ENCODE measurements at places on chromosomes 13 and 19.

DNA sequence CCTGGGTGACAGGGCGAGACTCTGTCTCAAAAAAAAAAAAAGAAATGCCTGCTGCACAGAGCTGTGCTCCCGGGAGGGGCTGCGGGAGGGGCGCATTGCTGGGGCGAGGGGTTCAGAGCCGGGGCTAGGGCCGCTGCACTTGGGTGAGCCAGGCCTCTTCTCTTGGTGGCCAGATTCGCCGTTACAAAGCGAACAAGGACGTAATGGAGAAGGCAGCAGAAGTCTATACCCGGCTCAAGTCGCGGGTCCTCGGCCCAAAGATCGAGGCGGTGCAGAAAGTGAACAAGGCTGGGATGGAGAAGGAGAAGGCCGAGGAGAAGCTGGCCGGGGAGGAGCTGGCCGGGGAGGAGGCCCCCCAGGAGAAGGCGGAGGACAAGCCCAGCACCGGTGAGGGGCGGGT is 19.0 kb downstream of the PLIN4 start:
- DNase-seq, result no peak

DNA sequence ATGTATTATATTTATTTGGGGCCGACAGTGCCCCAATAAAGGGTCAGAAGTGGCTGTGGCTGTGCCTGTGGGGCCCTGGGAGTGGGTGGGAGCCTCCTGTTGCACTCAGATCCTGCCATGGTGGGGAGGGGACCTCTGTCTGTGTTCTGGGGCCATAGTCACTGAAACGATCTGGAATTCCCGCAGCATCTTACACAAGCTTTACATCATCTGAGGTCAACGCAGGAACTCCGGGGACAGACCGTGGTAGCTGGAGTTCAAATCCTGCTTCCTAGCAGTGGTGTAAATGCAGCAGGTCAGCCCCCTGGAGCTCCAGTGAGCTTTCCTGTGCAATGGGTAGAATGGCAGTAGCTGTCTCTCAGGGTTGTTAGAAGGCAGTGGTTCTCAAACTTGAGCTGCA is 3.9 kb upstream of the SCN1B start:
- DNase-seq, result no peak

DNA sequence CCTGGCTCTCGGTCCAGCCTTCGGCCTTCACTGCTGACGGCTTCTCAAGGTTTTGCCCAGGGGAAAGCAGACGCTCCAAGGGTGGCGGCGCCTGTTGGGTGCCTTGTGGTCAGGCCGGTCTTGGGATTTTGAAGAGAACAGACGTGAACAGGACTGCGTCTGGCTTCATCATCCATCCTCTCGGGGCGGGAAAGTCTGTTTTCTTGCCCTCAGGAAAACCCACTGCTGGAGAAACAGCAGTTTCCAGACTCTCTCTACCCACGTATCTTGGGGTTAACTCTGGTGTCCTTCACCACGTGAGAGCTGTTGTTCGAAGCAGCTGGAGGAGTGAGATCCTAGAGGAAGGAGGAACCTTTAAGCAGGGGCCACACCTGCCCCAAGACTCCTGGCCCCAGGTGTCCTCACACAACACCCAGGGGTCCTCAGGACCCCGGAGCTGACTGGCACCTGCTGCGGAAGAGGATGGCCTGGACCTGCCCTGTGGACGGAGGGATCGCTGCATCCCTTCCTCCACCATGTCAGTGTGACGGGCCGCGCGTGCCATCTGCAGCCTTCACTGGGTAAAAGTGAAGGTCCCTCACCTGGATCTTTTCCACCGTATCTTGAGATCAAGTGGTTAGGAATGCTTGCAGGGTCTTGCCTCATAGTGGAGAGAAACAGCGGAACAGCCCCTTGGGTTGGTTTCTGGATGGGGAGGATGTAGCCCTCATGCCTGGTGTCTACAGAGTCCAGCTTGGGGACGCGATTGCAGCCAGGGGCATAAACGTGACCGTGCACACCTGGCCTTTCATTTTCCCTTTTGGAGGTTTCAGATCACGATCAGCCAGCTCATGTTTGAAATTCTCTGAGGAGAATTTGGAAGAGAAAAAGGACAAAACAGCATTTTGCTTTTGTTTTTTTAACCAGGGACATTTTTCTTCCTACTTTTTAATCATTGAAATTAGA is 69.5 kb upstream of the MCF2L start:
- no peak for DNase-seq

- no peak for DNase-seq
These were observed 802.5 kb upstream of the SLITRK1 start for GRCh38 chr13:84684804-84685203.

- no peak for DNase-seq
These were observed 49.5 kb upstream of the FRY start for GRCh38 chr13:31982124-31982523.

Measured in fibroblast of the aortic adventitia (primary cell).